Stimulated activated CD8-positive, alpha-beta memory T cell treated with anti-CD3 and anti-CD28 coated beads, Interleukin-7, amount 100 ng/mL, for 1 hour (primary cell): ENCODE measurements at places on chromosomes 3 and 15.

- no peak for DNase-seq
Observed at GRCh38 chr15:88243895-88244787, 12.4 kb downstream of the NTRK3 start.

DNA sequence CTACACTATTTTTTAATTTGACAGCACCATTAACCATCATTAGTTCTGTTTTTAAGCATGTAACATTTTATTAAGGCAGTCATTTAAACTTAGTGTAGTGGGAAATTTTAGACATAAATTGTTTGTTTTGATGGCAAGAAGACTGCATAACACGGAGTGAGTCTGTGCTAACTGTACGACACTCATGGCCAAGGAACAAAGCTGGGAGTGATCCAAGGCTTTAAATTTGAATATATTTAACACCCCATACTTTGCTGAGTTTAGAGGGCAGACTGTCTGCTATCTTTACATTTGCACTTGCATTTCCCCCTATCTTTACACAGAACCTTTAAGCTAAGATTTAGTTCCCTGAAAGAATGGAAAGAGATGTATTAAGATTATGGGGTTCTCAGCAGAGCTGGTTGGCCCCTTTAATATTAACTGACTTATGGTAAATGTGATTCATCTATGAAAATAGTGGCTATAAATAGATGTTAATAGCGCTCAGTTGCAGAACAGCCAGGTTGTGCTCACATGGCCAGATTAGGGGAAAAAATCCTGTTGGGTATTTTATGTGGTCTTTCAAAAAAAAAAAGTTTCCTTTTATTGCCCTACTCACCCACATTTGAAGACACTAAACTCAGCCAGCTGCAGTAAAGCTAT lies 120.7 kb downstream of the CMSS1 start:
- DNase-seq, result no peak

DNA sequence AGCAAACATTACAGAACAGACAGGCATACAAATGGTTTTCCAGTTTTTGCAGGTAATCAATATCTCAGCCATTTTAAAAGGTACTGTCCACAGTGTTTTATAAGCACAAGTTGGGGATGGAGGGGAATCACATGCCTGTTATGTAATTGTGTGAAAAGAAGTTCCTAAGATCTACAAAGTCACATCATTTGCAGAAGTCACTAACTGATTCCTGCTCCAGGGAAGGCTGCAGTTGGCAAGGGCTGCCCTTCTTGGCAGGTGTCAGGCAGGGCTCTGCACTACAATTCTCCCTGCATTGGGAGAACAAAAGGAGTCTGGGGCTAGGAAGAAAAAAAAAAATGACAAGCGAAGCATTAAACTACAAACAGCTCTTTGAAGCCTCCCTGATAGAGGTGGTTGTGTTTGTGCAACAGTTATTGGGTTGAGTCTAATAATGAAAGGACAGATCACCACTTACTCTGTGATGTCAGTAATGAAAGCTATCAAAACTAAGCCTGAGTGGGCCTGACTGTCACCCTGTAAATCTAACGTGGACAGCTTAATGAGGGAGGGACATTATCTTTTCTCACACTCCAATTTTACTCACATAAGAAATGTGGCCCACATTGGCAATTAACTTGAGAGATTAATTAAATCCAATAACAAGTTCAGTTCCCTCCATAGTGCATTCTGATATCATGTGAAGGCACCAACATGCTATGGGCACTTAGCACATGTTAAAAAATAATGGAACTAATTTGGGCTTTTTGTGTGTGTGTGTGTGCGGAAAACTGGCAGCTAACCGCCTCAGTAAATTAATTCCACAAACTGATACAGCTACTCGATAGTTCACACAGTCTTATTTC lies 242.9 kb downstream of the FHIT start:
- DNase-seq, result no peak

GRCh38 chr15:78739996-78740903 lies 71.0 kb downstream of the ADAMTS7 start:
- no peak for DNase-seq

- no peak for DNase-seq
Observed at GRCh38 chr3:100198579-100199269, 62.1 kb upstream of the TBC1D23 start.

DNA sequence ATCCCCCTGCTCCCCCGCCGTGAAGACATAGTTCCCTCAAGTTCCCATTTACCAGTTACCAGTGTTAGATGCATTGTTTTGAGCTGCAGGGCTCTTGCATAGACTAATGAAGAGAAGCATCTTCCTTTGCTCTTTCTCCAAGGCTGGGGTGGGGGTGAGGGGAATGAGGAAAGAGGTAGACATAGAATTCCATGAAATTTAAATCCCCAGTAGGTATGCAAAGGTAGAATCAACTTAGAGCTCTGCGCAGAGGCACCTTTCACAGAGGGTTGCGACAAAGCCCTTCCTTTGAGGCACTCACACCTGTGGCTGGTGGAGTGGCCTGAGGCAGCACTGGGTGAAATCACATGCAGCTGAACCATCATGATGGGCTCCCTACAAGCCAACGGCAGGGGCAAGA lies 101.3 kb downstream of the WDR76 start:
- no peak for DNase-seq

- DNase-seq, result no peak
Observed at GRCh38 chr15:79071901-79072300, 18.7 kb downstream of the RASGRF1 start.

DNA sequence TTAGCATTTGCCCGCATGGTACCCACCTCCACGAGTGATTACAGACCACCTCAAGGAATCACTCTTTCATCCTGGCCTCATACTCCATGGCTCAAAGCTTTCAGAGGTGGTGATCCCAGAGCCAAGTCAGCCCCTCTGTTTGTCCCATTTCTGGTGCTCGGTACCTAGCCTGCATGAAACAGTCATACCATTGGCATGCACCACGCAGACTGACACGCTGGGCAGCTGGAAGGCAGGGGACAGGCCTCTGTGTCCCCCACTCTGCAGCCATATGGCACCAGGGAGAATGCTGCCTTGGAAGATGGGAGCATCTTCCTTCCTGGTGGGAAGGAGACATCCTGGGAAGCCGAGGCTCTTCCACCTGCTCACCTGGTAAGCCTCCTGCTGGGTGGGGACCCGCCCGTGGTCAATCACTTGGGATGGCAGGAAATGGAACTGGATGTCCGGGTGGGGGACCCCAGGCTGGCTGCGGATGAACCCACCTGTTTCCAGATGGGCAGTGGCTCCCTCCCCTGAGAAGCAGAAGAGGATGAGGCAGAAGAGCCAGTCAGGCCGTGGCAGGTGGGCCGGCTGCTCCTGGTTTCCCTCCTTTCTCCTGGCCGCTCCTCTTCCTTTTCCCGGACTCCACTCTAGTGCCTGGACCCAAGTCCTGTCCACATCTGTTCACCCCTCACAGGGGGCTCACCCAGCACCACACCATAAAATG lies 26.9 kb downstream of the CHDH start:
- no peak for DNase-seq

- no peak for DNase-seq
Observed at GRCh38 chr3:183967693-183968092, 50.0 kb downstream of the ABCC5 start.

DNA sequence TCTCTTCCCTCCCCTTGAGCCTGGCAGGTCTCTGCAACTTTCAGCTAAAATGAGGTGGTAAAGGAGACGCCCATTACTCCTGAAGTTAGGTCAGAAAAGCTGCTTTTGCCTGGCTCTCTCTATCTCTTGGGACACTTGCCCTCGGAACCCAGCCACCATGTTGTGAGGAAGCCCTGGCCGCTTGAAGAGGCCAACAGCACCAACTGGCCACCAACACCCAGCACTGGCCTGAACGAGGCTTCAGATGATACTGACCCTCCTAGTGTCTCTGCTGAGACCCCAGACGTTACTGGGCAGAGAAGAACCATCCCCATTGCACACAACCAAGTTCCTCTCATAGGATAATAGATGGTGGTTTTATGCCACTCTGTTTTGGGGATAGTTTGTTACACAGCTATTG lies 49.5 kb upstream of the PCSK6 start:
- DNase-seq, result no peak

- no peak for DNase-seq
Observed at GRCh38 chr3:174098746-174099145, 701.2 kb downstream of the NLGN1 start.

GRCh38 chr3:29612536-29612935 lies 331.7 kb downstream of the RBMS3 start:
- no peak for DNase-seq

DNA sequence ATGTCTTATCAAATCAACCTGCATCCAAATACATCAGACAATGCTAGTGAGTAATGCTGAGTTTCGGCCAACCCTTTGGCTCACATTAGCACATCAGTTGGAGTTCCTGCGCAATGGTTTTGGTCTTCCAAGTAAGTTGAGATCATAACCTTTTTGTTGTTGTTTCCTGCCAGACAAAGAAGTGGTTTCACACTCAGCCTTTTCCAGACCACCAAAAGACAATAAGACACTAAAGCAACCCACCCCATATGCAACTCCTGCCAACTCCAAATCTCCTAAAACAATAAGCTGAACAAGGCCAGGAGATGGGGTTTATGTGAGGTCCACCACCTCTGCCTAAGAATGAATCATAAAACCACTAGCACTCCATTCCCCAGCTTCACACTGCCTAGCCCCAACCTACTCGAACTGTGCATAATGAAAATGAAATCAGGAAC lies 177.0 kb downstream of the ERC2 start:
- no peak for DNase-seq

- peak; percentile 89 for DNase-seq
Observed at GRCh38 chr15:64893481-64894394, 18.0 kb upstream of the ANKDD1A start.

- no peak for DNase-seq
Observed at GRCh38 chr3:55036883-55037577, 109.2 kb upstream of the LRTM1 start.

GRCh38 chr3:10855083-10855870 lies 39.2 kb downstream of the SLC6A11 start:
- no peak for DNase-seq

- DNase-seq, result no peak
Observed at GRCh38 chr3:116445311-116445841, at the start of gene LSAMP. TSS of gene LSAMP (minus strand) at chr3:116445487.

GRCh38 chr15:40146037-40146436 lies 14.8 kb upstream of the BUB1B start:
- DNase-seq, result no peak

- no peak for DNase-seq
Observed at GRCh38 chr3:190083635-190084034, 37.1 kb downstream of the P3H2 start.

GRCh38 chr3:136950623-136951022 lies 7.2 kb upstream of the IL20RB start:
- no peak for DNase-seq

GRCh38 chr3:158743664-158744566 lies 11.7 kb upstream of the RARRES1 start:
- no peak for DNase-seq

DNA sequence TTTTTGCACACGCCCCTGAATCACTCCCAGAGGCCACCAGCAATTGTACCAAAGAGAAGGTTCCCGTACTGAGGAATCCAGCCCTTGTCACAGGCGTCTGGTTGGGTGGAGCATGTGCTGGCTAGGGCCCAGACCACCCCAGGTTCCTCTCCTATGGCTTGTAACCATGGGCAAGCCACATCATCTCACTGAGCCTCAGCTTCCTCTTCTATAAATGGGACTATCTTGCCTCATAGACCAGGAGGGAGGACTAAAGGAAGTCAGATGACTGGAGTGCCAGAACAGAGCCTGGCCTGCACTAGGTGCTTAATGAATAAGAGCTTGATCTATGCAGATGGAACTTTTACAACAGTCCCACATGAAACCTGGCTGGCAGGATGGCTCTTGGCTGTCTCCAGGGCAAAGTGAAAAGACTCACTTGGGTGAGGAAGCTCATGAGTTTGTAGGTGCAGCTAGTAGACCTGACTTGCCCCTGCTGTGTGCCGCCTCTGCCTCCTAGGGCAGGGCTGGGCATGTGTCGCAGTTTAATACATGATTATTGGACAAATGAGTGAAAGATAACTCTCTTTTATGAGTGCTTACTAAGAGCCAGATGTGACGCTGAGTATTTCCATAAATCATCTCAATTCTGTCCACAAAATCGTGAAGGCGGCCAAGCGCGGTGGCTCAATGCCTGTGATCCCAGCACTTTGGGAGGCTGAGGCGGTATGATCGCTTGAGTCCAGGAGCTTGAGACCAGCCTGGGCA lies 29.3 kb downstream of the CTSH start:
- DNase-seq, result no peak

- DNase-seq, result no peak
Observed at GRCh38 chr3:16262174-16262573, 2.6 kb downstream of the DPH3 start.

GRCh38 chr3:179450901-179451264 lies 387 bp downstream of the GNB4 start:
- DNase-seq, result no peak

- DNase-seq, result no peak
Observed at GRCh38 chr15:69092159-69092558, 68.3 kb upstream of the GLCE start.

DNA sequence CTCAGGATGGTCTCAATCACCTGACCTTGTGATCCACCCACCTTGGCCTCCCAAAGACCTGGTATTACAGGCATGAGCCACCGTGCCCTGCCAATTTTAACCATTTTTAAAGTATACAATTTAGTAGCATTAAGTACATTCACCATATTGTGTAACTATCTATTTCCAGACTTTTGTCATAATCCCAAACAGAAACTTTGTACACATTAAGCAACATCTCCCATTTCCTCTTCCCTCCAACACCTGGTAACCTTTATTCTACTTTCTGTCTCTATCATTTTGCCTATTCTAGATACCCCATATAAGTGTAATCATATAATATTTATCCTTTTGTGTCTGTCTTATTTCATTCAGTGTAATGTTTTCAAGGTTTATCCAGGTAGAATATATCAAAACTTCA lies 8.9 kb upstream of the MYLK start:
- no peak for DNase-seq

GRCh38 chr3:52682016-52682415 lies 3.7 kb downstream of the PBRM1 start:
- DNase-seq, result no peak

- DNase-seq, result no peak
Observed at GRCh38 chr3:170137986-170138385, 43.5 kb downstream of the PHC3 start.

GRCh38 chr3:132210476-132211346 lies 106.5 kb upstream of the ACP3 start:
- DNase-seq, result no peak

DNA sequence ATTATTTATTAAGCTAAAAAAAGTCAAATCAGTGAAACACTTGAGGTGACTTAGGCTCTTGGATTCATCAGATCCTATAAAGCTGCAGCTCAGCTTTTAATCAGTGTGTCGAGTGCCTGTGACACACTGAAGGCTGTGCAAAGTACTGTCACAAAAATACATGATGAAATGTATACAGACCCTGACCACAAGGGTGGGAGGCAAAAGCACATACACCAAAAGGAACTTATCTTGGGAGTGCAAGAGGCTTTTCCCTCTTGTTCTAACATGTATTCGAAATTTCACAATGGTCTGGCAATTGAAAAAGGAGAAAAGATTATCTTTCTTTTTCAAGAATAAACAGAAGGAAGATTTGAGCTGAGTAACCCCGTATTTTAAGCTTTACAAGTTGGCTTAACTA lies 35.9 kb downstream of the VGLL4 start:
- DNase-seq, result no peak
